ENCODE measurements at places on chromosomes 11 and 22. TPM values are rescaled to one million over a fixed set of nuclear protein-coding genes. Genes with fewer than 3 reads are reported as not detected.

- no peak for DNase-seq
Observed at GRCh38 chr22:42630901-42631602, 9.3 kb downstream of the ATP5MGL start.

GRCh38 chr22:42064629-42065028, 6.0 kb downstream of the NAGA start:
- DNase-seq: no peak

- peak; percentile 9 for DNase-seq
Observed at GRCh38 chr11:95415837-95416304, 184.9 kb upstream of the SESN3 start.

DNA sequence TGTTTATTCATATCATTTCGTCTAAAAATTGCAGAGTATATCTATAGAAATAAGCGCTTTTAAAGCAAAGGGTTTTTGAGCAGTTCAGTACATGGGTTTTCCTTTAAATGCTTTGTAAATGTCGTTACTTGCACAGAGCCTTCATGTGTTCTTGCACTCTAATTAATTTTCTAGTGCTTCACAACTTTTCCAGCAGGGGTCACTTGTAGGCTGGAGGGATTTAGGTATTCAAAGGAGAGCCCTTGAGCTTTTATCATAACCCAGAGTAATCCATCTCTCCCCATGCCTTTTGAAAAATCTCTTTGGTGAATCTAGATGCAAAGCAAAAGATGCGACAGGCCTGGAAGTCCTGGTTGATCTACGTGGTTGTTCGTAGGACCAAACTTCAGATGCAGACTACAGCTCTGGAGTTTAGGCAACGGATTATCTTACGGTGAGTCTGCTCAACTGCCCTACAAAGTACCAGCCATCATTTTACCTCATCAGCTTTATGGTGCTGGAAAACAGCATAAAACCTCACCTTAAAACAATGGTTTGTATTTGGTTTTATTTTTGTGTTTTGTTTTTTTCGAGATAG, 60.4 kb downstream of the SFI1 start:
- DNase-seq: peak; percentile 32

DNA sequence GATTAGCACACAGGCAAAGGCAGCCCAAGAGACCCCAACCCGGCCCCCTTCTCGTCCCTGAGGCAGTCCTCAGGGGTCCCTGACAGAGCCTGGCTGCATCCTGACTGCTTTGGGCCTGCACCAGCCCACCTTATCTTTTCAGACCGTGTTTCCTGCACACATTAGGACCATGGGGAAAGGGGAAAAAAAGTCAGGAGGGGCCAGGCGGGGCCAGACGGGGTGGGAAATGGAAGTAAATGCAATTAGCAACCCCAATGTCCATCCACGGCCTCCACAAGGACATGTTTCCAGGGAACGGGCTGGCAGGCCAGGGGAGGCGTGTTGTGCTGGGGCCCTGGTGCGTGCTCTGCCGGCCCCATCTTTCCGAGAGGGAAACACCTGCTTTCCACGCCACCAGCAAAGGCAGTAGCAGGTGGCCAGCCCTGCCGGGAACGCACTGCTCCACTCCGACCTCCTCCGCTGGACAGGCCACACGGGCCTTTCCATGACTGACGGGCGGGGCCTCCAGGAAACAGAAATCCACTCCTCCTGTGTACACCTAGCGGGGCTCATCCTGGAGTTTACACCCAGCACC, 7.4 kb downstream of the EHD1 start:
- no peak for DNase-seq

DNA sequence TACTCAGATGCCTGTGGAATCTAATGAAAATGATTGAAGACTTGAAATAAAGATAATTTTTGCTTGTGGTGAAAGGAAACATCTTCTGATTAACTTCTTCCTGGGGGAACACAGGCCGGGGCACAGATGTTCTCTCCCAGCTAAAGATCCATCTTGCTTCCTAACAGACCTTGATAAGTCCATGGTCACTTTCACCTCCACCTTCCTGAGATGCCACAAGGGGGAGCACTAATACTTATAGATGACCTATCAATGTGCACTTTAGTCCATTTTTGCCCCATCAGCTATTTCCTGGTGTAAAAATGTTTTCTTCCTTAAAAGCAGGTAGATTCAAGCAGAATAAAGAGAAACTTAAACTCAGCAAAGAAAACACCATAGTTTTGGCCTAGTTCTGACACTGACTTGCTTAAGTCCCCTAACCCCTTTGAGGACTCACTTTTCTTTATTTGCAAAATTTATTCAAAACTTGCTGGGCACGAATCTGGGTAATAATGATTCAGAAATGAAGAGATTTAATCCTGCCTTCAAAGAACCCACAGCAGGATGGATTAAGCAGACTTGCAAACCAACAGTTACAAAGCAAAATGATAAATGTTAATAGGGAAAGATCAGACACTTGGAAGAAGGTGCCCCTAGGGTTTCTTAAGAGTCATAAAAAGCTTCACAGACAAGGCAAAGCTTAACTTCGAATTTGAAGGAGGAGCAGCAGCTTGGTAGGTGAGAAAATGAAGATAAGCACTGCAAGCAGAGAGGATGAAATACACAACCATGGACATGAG, 158.7 kb downstream of the RAB38 start:
- DNase-seq: peak; percentile 88

DNA sequence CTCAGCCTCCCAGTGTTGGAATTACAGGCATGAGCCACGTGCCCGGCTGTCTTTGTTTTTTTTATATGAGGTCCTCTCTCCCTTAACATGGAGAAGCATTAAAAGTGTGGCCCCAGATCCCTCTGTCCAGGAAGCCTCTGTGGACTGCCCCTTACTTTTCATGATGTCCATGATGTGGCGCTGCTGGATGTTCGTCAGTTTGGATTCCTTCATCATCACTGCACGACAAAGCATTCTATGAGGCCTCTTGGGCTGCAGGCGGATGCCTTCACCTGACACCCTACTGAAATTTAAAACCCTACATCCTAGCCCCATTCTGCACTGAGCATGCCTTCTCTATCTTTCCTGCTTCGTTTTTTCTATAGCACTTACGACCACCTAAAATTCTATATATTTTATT, 2.1 kb downstream of the C22orf23 start:
- DNase-seq: no peak

DNA sequence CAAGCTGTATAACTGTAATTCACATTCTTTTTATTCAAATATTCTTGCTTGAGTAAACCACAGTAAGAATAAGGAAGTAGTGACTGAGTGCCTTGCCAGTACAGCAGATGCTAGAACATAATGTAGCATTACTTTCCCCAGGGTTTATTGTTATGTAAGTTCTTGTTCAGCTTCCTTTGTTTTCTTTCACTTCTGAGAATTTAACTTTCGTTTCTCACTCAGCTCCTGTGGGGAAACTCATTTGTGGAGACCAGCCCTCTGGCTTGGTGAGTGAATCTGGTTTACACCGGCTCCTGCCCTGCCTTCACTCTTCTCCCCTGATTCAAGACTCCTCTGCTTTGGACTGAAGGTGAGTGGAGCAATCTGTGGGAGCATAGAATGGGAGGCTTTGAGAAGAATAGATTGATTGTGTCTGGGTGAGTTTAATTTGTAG, at the start of gene TRIM22:
TRIM22 (plus strand) TSS at position 240 of the 433 bp plus-strand sequence. CDS start 6,443 bp downstream, outside the sequence.
- peak; percentile 96 for DNase-seq

DNA sequence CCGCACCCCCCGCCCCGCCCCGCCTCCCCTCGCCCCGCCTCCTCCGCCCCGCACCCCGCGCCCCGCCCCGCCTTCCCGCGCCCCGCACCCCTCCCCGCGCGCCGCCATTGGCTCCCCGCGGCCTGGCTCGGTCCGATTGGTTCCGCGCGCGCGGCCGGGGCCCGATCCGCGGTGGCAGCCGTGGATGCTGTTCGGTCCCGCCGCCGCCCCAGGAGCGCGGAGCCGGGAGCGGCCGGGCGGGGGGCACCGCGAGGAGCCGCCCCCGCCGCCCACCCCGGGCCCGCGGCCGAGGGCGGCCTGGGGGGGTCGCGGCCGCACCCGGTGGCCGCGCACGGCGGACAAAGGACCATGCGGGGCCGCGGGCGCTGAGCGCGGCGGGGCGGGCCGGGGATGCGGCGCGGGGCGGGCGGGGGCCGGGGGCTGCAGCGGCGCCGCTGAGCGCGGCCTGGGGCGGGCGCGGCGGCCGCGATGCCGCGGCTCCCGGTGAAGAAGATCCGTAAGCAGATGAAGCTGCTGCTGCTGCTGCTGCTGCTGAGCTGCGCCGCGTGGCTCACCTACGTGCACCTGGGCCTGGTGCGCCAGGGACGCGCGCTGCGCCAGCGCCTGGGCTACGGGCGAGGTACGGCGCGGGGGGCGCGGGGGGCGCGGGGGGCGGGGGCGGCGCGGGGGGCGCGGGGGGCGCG, at the start of gene B4GALNT4:
B4GALNT4 (plus strand) TSS at position 164 of the 683 bp plus-strand sequence; CDS start at position 469, 305 bp downstream.
- no peak for DNase-seq

GRCh38 chr11:73412308-73412707, 36.1 kb downstream of the RELT start:
- peak; percentile 23 for DNase-seq

DNA sequence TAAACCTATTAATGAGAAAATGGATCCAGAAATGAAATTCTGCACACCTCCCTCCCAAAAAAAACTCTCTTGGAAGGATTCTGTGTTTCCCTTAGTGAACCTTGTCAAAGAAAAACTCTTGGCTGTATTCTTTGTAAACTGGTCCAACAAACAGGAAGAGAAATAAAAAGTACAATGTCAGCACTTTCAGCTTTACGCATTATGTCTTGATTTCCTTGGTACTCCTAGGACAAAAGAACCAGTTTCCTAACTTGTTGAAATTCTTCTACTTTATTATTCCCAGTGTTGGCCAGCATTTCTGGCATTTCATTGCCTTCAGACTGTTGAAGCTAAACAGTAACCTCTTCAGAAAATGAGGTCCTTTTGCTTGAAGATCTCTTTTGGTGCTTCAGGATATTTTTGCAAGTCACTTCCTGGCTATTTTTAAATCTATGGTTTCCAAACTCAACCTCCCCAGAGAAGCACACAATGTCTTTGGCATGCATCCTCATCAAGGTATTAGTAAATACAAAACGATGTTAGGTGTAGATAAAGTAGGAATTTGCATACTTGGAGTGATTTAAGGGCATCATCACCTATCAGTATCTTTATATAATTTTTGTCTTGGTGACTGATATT, 342.7 kb downstream of the AASDHPPT start:
- DNase-seq: no peak

DNA sequence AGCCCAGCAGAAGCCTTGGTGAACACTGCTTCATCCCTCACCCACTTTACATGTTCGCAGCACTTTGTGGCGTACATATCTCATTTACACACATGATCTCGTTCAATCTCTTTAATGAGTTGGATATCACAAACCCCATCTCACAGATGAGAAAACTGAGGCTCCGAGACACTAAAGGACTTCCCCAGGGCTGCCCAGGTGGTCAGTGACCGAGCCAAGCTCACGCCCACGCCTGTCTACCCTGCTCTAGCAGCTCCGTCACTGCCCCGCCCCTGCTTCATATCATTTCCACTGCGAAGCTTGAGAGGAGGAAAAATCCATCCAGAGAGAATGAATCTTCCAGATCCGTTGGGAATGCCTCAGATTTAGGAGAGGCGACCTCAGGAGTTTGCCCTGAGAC, 11.8 kb upstream of the DSCAML1 start:
- no peak for DNase-seq

GRCh38 chr11:111334532-111335502, 36.5 kb downstream of the POU2AF3 start:
- DNase-seq: peak; percentile 35

GRCh38 chr11:132332521-132332920, 962.1 kb downstream of the NTM start:
- no peak for DNase-seq

GRCh38 chr11:17224727-17225126, 16.9 kb upstream of the PIK3C2A start:
- no peak for DNase-seq

GRCh38 chr11:33730716-33731115, 5.5 kb downstream of the CD59 start:
- no peak for DNase-seq

GRCh38 chr11:69095300-69095699, 46.6 kb downstream of the TPCN2 start:
- no peak for DNase-seq

DNA sequence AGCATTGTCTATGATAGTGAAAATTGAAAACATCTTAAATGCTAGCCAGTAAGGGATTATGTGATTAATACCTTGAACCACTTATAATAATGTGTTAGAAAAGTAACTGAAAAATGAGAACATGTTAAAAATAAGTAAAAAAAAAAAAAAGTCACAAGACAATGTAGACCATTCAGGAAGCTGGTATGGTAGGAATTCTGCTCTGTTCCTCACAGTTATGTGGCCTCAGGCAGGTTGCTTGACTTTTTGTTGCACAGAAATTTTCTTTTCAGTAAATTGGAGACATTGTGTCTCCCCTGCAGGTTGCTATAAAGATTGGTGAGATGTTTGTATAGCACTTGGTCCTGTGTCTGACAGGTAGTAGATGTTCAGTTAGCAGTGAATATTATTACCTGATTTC, 17.3 kb upstream of the PLET1 start:
- DNase-seq: peak; percentile 84

GRCh38 chr22:37982938-37983859, 1.2 kb downstream of the SOX10 start:
- no peak for DNase-seq

DNA sequence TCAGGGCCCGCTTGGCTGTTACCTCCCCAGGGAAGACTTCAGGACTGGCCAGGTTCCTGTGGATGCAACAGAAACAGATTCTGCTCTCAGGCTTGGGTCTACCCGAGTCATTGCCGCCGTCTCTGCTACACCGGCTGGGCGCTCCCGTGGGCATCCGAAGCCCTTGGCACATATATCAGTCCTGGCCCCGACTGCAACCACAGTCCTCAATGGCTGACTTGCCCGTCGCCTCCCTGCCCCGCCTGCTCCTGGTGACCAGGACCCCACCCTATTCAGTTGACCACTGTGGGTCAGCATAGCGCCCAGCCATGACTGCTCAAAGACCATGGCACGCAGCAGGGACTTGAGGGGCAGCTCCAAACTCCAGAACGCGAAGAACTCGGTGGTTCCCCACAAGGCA, 64.7 kb upstream of the SLC22A12 start:
- no peak for DNase-seq

GRCh38 chr11:37616291-37616690, 1018.3 kb upstream of the RAG2 start:
- DNase-seq: no peak

DNA sequence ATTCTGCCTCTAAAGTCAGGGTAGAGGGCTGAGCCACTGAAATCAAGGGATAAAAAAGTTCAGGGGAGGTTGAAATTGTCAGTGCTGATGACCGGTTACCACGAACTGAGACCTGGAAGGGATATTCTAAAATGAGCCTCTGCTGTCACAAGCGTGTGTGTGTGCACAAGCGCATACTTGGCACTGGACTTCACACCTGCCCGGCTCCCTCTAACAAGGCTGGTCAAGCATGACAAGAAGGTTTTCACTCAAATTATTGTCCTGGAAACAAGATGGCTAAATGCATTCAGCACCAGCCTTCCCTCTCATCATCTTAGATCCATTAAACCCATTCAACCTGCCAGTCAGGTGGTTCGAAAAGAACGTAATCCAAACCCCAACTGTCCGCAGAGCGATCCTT, 54.8 kb upstream of the CECR2 start:
- DNase-seq: no peak

Gene SMC1B
- not detected for total RNA-seq

Gene NCF4
- not detected for total RNA-seq

Gene PLAAT5
- 0.40 TPM for total RNA-seq

Gene TENM4
- 306 TPM for total RNA-seq

Gene INS
- total RNA-seq: not detected

Gene PDXP
- total RNA-seq: 10.6 TPM

Gene SYTL2
- 133 TPM for total RNA-seq

Gene HINFP
- total RNA-seq: 20.8 TPM

Gene SCO2
- total RNA-seq: 2.0 TPM

Gene OR8D4
- not detected for total RNA-seq

Gene KRTAP5-5
- total RNA-seq: not detected

Gene TSGA10IP
- total RNA-seq: not detected

Gene OR5T1
- total RNA-seq: not detected

Gene C11orf68
- total RNA-seq: 6.9 TPM

Gene TUBGCP6
- 34.5 TPM for total RNA-seq

All from renal cortical epithelial cell (primary cell).